ENCODE measurements at places on chromosomes 6 and 20.

DNA sequence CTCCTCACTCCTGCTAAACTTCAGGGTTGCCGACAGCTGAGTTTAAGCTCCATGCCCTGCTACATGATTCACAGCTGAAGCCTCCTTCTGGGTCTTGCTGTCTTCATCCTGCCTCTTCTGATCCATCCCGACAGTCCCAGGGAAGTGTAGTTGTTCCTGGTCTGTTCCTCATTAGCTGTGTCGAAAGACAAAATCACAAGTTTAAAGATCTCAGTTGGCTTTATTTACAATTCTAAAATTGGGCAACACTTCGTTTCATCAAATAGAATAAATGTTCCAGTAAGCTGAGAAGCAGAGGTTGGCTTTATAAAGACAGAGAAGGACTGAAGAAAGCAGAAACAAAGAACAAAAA lies 4.1 kb upstream of the SLC2A10 start:
- DNase-seq, result no peak

DNA sequence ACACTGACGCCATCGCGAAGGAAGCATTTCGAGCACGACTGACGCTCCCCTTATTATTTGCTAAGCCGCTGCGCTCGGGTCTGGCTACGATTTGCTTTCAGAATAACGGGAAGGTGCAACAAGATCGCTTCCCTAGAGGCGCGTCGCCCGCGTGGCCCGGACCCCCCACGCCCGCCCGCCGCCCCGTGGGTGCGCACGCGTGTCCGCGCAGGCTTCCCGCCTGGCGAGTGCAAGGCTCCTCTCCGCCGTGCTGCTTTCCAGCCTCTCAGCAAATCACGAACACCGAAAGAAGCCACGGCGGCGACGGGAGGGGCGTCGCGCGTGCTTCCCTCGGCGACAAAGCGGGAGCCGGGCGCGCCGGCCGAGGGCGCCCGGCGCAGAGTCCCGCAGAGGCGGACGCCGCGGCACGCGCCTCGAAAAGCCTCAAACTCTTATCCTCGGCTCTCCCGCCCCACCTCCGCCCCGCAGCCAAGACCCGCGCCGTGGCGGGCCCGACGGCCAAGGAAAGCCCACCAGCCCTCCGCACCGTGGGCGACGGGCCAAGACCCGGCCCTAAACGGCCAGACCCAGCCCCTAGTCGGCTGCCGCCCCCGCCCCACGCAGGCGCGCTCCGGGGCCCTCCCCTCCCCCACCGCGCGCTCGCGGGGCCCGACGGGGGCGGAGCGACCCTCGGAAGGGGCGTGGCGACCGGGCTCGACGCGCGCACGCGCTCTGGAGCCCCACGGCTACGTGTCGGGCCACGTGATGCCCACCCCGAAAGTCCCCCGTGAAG lies 987 bp upstream of the QKI start:
- DNase-seq, result peak; percentile 73

GRCh38 chr20:164618-165017 lies 7.4 kb downstream of the DEFB127 start:
- no peak for DNase-seq

- DNase-seq, result no peak
Measured at GRCh38 chr6:33985947-33986346, 159.9 kb downstream of the GRM4 start.

GRCh38 chr6:13437218-13437996 lies 50.0 kb downstream of the GFOD1 start:
- no peak for DNase-seq

GRCh38 chr6:89073840-89074239 lies 6.7 kb upstream of the PNRC1 start:
- no peak for DNase-seq

DNA sequence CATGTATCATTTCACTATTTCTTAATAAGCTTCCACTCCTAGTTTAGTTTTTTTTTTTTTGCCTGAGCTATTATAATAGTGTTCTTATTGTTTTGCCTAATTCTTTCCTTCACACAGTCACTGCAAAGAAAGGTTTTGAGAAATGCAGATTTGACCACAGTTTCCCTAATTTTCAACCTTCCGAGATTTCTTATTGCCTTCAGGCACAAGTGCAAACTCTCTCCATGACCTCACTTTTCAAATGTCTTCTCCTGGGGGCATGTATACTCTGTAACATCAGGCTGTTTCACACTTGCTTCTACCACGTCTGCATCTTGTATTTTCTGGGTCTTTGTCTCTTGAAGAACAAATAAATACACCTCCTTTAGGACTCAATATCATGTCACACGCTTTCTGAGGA lies 339.0 kb upstream of the CITED2 start:
- no peak for DNase-seq

DNA sequence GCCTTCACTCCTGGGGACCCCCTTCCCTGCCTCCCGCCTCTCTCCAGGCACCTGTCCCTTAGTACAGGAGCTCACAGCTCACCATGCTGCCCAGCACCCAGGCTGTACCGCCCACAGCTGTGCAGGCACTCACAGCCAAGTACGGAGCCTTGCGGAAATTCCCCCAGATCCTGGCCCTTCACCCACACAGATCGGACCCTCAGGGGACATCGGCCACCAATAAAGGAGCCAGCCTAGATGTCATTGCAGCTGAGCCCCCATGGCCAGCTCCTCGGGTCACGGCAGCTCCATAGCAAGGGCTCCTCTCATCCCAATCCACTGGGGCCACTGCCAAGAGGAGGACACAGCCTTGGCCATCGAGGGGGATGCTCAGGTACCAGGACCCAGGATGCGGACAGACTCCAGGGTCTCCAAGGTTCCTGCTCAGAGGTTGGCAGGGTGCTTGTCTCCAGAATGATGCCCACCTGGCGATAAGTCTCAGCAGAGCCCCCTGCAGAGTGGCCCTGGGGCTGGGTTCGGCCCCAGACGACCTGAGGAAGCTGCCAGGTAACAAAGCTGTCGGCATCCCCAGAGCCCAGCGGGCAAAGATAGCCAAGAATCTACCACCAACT lies 82.3 kb downstream of the YTHDF1 start:
- DNase-seq, result no peak

DNA sequence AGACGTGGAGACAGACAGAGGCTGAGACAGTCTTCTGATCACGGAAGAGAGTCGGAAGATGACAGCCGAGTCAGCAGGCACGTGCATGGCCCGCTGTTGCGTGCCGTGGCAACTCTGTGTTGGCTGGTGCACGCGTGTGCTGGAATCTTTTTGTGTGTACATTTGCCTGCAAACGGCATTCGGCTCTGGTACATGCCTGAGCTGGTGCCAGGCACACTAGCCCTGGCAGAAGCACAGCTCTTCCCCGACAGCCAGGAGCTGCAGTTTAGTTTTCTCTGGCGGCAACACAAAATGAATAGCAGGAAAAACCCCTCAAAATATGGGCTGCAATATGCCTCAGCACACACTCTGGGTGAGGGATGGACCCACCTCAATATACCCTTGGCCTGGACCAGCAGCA lies 769 bp upstream of the PDYN start:
- DNase-seq, result no peak

DNA sequence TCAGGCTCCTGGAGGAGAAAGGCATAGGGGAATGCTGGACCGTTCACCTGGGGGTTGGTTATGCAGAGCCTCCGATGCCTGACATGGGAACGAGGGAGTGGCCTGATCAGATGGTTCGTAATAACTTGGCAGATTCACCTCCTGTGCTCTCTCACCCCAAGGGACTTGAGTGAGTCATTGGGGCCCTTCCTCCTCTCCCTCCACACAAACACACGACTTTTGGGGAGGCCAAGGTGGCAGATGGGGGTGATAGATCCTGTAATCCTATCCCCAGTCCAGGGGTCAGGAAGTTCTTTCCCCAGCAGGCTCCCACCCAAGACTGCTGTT lies 45.6 kb upstream of the ARFGEF2 start:
- DNase-seq, result no peak

DNA sequence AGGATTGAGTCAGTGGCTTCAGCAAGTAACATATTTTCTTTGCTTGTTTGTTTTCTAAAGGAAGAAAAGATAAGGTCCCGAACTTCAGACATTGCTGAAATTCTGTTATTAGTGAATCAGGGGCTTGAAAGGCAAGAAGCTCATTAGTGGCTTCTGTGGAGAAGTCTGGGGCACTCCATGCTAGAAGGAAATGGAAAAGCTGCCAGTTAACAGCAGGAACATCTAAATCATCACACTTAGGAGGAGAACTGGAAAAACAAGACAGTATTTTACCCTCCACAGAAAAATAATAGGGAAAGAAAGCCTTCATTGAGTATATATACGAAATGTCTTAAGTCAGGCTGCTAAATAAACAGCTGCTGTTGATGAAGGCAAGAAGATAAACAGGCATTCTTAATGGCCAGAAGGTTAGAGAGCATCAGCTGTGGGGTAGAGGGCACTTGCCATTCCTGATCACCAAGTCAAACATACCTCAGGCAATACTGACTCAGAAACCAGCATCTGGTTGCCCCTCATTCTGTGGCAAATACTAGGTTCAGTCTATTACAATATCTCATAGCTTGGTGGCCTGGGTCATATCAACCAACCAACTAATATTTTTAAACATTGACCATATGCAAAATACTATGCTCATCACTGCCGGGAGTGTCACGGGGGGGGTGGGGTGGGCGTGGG lies 143.2 kb upstream of the TENT5A start:
- no peak for DNase-seq

DNA sequence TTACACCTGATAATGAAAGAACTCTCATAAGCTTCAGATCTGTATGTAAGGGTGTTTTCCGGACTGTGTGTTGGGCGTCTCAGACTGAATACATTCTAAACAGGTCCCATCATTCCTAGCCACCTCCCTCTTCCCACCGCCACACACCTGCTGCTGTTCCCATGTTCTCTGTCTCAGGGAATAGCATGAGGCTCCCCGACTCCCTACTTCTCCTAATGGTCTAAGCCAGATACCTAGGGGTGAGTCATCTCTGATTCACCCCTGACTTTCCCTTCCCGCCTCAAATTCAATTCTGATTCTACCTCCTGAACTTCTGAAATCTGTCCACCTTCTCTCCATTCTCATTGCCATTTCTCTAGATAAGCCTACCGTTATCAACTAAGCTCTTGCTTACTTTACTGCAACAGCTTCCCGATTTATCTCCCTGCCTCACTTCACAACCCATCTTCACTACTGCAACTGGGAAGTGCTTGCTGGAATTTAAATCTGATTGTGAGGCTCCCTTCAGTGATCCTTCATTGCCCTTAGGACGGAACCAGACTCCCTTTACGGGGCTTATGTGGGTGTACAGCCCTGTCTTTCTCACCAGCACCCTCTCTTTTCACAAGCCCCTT lies 1.6 kb downstream of the TMEM14A start:
- no peak for DNase-seq

GRCh38 chr20:15378151-15378550 lies 1040.7 kb upstream of the FLRT3 start:
- no peak for DNase-seq

DNA sequence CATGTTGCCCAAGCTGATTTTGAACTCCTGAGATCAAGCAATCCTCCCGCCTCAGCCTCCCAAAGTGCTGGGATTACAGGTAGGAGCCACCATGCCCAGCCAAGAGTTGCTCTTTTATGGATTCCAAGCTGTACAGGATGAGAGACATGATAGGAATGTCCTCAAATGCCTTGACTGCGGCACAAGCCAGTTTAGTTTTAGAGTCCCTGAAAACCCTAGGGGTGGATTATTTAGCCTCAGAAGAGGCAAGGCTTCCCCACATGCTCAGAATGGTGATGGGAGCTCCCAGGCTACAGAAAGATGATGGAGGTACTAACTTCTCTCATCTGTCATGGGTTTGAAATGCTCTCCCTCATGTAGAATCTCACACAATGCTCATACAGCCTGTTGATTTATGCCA lies 280.5 kb upstream of the PRND start:
- no peak for DNase-seq

DNA sequence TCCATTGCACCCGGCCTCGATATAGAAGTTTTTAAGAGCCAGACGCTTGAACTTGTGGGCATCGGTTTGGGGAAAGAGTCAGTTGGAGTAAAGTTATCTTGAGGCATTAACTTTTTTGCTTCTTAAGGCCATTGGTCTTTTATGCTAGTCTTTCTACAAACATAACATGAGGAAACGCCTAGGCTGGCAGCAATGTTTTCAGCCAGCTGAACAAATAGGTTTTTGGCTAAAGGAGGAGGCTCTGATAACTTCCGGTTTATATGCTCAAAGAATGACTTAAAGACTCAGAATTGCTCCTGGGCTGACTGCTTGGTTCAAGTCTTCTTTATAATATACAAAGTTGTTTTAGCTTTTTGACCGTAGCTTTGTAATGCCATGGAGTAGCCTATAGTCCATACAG lies 46.2 kb downstream of the HLA-C start:
- DNase-seq, result no peak

DNA sequence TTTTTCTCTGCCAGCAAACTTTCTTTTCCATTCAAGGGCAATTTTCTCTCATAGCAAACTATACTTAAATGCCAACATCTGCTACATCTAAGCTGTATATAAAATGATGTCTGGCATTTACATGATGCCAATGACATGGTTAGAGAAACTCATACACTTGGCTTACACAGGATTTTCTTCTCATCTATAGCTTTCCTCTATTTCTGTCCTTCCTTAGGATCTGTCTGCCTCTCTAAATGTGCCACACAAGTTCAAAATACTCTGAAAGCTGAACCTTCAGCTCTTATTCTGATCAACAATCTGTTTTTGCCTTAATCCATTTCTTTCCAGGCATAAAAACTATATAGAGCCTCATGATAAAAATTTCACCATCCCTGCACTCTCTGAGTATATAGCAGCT lies 290.9 kb upstream of the RNF217 start:
- no peak for DNase-seq

GRCh38 chr6:27847706-27848105 lies 64.5 kb downstream of the OR2B2 start:
- DNase-seq, result no peak

DNA sequence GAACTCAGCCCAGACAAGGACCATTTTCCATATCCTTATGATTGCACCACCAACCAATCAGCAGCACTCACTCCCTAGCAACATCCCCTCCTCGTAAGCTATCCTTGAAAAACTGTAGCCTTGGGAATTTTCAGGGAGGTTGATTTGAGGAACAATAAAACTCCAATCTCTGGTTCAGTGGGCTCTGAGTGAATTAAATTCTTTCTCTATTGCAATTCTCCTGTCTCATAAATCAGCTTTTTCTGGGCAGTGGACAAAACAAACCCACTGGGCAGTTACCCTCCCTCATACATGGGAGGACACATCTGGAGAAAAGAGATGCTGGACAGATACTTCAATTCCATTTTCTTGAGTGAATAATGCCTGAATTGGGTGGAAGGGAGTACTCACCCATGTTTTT lies 115.4 kb upstream of the STXBP5 start:
- DNase-seq, result no peak

DNA sequence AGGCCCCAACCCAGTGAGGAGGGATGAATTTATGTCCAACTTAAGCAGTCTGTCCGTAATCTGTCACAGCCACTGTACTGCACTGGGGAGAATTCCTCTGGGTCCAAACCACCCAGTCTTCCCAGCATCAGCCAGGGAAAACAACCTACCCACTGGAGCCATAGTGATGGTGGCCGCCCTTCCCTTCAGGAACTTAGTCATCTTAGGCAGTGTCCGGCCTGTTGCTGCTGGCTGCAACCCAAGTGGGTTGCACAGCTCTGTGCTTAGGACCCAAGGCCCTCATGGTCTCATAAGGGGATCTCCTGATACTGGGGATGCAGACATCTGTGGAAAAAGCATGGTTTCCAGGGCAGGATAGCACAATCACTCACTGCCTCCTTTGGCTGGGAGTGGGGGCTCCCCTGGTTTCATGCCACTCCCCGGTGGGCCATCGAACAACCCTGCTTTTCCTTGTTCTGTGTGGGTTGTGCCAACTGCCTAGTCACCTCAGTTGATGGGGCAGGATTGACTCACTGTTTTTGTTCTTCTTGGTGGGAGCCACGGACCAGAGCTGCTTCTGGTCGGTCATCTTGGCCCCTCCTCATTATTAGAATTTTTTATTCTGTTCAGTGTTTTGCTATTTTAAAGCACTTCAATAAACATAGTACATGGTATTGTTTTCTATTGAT lies 591.9 kb downstream of the DOK5 start:
- DNase-seq, result no peak
